ENCODE measurements at places on chromosomes 12 and 14.

DNA sequence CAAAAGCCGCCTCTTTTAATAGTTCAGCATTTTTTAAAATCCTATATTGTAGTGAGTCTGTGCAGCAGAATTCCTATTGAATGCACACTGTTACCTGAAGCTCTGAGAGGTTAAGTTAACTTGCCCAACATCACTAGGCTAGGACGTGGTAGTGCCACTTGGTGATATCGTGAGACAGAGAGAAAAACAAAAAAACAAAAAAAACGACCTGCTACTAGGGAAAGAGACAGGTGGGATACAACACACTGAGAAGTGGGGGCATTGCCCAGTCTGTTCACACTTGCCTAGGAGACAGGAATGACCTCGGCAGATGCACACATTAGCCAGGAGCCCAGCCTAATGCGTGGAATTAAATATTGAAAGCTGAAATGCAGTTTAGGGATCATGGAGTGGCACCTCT lies 129.7 kb upstream of the CCND2 start:
- peak; percentile 57 for DNase-seq

DNA sequence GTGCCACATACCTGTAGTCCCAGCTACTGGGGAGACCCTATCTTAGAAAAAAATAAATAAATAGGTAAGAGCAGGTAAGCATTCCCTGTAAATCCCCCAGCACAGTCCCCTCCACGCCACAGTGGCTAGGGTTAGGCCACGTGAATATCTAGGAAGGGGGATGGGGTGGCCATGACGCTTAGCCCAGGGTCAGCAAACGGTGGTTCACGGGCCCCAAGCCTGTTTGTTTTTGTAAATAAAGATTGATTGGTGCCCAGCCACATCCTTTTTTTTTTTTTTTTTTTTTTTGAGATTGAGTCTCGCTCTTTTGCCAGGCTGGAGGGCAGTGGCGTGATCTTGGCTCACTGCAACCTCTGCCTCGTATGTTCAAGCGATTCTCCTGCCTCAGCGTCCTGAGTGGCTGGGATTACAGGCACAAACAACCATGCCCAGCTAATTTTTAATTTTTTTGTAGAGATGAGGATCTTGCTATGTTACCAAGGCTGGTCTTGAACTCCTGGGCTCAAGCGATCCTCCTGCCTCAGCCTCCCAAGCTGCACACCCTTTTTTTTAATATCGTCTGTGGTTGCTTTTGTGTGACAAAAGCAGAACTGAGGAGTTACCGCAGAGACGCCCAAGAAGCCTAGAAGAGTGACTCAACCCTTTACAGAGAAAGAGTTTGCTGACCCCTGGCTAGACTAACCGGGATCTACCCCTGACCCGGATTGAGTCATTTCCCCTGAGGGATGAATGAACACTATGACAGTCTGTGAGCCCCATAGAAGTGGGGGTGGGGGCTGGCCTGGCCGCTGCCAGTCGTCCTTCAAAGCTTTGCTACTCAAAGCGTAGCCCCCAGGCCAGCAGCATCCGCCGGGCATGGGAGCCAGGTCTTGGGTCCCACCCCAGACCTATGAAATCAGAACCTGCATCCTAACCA lies 113.7 kb upstream of the NCOR2 start:
- peak; percentile 68 for DNase-seq

DNA sequence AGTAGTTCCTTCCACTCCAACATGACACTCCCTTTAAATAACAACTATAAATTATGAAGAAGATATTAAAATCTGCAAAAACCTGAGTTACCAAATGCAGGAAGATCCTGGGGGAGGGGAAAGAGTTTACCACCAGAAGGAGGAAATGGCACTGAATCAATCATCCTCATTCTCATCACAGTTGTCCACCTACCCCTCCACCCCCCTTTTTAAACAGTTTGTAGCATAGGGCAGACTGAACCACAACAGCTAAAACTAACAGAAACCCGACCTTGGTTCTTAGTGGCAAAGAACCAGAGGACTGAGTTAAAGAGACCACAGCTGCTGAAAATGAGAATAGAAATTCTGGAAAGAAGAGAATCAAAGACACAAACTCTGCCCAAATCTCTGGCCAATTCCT lies 189.5 kb downstream of the MED13L start:
- no peak for DNase-seq

DNA sequence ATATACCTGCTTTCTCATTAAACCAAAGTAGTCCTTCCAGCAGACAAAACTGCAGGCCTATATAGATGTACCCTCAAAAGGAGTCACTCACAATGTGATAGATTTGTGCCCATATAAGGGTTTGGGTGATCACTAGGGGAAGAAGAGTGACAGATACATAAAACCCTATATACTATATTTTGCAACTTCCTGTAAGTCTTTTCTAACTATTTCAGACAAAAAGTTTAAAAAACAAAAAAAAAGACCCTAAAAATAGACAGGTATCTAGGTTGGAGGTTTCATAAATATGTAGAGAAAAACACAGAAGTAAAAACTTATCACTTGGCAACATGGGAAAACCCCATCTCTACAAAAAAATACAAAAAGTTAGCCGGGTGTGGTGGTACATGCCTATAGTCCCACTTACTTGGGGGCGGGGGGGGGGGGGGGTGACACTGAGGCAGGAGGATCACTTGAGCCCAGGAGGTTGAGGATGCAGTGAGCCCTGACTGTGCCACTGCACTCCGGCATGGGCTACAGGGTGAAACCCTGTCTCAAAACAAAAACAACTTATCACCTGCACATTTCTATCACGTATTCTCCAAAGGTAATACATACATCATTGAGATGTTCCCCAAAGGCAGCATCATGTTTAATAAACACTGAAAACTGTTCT lies 2.9 kb downstream of the VCPKMT start:
- no peak for DNase-seq

DNA sequence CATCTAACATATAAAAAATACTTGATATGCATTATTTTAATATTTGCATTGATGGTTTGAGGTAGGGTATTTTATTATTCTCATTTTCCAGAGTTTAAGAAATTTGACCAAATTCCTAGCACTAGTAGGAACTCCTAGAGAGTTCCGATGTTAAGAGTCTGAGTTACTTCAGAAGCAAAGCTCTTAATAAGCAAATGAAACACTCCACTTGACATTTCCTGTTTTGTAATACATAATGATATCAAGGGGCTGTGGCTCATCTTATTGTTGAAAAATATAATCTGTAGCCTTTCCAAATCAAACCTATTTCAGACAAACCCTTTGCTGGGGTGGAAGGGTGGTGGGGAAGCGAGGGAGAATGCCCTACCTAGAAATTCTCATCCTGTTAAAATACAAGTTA lies 355.5 kb downstream of the DIO2 start:
- no peak for DNase-seq

- DNase-seq: no peak
These were observed 322.2 kb upstream of the DIO3 start for GRCh38 chr14:101239065-101239464.

DNA sequence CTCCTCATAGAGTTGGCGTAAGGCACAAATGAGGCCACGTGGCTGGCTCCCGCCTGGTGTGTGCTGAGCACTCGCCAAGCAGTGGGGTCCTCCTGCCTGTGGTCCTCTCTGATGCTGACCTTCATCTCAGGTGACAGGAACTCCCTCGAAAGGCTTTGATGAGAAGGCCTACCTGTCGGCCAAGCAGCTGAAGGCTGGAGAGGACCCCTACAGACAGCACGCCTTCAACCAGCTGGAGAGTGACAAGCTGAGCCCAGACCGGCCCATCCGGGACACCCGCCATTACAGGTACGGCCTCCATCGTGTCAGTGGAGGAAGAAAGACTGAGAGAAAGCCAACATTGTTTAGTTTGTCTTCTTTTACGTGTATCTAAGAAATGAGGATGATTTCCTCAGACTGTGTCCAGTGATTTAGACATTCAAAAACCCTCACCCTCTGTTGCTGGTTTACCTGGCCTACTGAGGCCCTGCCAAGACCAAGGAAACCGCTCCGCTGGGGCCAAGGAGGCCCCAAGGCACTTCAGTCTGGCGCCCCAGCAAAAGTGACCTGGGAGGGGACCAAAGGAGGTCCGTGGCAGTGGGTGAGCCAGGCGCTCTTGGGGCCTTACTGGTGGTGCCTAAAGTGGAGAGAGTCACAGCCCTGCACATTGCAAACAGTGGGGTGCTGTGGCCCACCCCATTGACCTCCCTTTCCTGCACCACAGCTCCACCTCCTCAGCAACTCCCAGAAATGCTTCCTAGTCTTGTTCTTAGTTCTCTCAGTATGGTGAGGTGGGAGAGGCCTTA lies 60.8 kb downstream of the GALNT16 start:
- no peak for DNase-seq

DNA sequence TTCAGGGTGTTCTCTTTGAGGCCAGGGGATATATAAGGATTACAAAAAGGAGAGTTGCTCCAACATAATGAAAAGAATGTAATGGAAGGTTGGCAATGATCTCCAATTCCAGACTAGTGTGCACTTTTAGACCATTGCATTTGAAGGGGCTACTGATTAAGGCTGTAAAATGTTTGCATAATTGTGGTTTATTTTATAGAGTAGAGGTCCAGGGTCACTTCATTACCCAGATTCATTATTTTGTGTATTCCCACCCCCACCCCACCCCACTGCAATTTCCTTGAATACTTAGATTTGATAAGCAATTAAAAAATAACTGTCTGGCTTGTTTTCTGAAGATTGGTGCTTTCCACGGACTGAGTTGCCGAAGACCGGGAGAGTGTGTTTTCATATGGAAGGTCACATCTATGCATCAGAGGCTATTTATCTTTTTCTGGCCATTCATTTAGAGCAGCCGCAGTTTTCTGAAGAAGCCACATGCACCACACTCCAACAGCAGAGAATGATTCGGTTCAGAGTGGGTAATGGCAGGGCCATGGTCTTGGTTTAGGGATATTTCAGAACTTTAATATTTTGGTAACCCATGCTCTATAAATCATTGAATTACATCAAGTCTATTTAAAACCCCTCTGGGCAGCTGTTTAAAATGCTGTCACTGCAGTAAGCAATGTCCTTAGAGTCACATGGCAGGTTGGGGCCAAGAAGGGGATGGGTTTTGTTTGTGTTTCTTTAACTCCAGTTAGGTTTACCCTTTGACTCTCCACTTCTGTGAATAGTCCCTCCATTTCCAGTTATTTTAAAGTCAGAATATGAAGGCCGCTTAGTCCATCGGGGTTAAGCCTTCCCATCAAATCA lies 94.6 kb downstream of the TMEM30B start:
- DNase-seq: no peak

GRCh38 chr12:130552483-130552996 lies 163.6 kb downstream of the RIMBP2 start:
- DNase-seq: no peak

DNA sequence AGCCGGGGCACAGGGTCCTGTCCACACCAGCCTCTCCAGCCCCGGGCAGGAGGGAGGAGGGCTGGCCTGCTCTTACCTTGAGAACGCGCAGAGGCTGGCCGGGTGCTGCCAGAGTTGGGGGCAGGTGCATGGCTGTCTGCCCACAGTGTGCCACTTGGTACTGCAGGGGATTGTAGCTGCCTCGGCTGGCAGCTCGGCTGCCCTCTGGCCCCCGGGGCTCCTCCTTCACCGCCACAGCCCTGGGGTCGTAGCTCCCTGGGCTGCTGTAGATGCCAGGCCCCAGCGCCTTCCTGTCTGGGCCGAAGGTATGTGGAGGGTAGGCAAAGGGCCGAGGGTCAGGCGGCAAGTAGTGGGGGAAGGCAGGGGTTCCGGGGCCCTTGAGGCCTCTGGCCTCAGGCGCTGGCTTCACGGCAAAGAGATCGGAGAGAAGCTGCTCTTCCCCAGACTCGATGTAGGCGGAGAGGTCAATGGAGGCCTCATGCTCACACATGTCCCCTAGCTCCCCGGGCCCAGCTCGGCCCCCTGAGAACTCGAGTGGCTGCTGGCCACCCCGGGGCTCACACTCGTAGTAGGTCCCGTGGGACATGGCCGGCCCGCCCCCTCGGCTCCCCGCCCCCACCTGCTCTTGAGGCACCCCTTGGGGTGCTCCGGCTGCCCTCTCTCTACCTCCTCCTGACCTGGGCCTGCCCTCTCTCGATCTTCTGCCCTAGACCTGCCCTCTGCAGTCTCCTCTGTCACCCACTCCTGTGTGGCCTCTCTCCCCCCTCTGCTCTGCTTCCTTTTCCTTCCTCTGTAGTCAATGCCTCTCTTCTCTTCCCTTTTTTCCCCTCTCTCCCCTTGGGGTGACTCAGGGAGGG lies at the start of gene CEBPE:
Gene CEBPE (minus strand): TSS at position 750 of the 857 bp plus-strand sequence. CDS start 164 bp downstream, at position 586.
- no peak for DNase-seq

DNA sequence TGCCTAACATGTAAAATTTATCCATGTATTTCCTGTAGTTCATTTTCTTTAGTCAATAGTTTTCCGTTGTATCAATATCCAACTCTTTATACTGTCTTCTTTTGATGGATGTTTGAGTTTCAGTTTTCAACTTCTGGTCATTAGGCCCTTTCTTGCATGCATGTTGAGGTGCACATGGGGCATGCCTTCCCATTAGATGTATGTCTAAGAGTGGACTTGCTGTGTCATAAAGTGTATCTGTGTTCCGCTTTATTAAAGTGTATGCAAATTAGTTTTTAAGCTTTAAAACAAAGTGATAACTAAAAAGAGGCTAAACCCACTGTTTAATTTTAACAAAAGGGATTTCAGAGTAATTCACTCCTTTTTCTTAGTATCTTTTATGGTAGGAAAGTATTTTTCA lies 441.1 kb downstream of the PCNX1 start:
- DNase-seq: no peak

DNA sequence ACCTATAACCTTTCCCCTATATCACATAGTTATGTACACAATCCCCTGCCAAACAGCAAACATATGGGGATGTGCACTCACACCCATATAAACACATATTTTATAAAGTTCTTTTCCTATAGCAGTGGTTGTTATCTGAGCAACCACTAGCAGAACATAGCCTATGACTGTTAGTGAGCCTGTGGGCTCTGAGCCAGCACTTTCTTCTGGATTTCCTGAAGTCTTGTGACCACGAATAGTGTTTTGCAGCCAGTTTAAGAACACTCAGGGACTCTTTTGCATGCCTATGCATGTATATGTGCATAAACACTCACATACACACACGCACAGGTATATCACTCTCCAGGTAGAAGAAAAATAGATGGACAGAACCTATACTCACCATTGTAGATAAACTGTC lies 17.1 kb downstream of the TESPA1 start:
- peak; percentile 90 for DNase-seq

- DNase-seq: peak; percentile 44
These were observed 14.7 kb upstream of the TEAD4 start for GRCh38 chr12:2944401-2945047.

- DNase-seq: no peak
These were observed 2.7 kb downstream of the NAA25 start for GRCh38 chr12:112105891-112106290.

DNA sequence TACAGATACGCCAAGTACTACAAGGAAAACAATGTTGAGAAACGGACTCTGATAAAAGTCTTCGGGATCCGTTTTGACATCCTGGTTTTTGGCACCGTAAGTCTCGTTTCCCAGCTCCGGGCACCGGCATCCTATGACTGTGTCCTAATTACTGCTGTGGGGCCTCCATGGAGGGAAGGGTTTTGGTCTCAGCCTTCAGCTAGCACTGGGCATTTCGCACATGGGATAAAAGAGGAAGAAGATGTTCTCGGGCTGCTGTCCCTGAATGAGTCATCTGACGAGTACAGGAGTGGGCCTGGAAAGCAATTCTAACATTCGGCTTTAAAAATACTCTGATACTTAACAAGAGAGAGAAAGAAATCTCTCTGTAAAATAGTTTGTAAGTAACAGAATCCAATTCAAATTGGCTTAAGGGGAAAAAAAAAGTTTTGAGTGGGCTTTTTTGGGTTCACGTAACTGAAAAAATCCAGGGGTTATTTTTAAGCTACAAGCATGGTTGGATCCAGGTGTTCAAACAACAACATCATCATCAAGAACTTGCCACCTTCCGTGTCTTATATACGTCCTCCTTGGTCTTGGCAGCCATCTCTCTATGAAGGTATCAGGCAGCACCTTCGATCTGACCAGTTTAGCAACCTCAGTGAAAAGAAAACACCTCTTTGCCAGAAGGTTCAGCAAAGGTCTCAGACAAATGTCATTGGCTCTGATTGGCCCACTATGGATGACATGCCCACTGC lies 34.4 kb upstream of the P2RX4 start:
- peak; percentile 20 for DNase-seq
